ENCODE measurements at places on chromosomes 3 and 15. TPM values are rescaled to one million over a fixed set of nuclear protein-coding genes. Genes with fewer than 3 reads are reported as not detected.

ISLR gene
- total RNA-seq = 89.6 TPM

CPN2 gene
- total RNA-seq = not detected

P4HTM gene
- 25.5 TPM for total RNA-seq

HRH1 gene
- 8.4 TPM for total RNA-seq

MINDY2 gene
- 21.7 TPM for total RNA-seq

LAMB2 gene
- total RNA-seq = 611 TPM

FGF7 gene
- total RNA-seq = 71.3 TPM
